NCI-H1436 treated with DMSO at 0.1 percent for 48 hours (cell line): ENCODE measurements at places on chromosomes 4 and X.

GRCh38 chr4:76017056-76017686 lies 6.1 kb downstream of the CXCL10 start:
- no peak for DNase-seq

- no peak for DNase-seq
Measured at GRCh38 chr4:51836549-51836948, 6.4 kb upstream of the DCUN1D4 start.

GRCh38 chr4:139331185-139331584 lies 28.9 kb upstream of the NDUFC1 start:
- DNase-seq: no peak

GRCh38 chr4:102387552-102388150 lies 42.4 kb upstream of the SLC39A8 start:
- DNase-seq: no peak

DNA sequence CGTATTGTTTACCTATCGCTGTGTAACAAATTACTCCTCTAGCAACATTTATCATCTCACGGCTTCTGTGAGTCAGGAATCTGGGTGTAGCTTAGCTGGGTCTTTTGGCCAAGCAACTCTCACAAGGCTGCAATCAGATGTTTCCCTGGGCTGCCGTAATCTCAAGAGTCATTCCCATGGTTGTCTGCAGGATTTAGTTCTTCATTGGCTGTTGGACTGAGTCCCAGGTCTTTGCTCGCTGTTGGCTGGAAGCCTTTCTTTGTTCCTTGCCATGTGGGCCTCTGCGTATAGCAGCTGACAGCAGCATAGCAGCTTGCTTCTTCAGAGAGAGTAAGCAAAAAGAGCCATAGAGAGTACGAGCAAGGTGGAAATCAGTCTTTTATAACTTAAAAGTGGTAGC lies 16.8 kb downstream of the POLR2B start:
- no peak for DNase-seq

- DNase-seq: no peak
Measured at GRCh38 chrX:134883137-134883700, 107.6 kb upstream of the SMIM10 start.

GRCh38 chr4:85995361-85995760 lies 364.5 kb downstream of the MAPK10 start:
- no peak for DNase-seq

GRCh38 chr4:98232202-98232601 lies 29.0 kb upstream of the RAP1GDS1 start:
- DNase-seq: no peak

GRCh38 chrX:108516184-108516583 lies 76.5 kb downstream of the COL4A5 start:
- DNase-seq: no peak

- peak; percentile 6 for DNase-seq
Measured at GRCh38 chr4:114479595-114479994, 119.0 kb upstream of the UGT8 start.

DNA sequence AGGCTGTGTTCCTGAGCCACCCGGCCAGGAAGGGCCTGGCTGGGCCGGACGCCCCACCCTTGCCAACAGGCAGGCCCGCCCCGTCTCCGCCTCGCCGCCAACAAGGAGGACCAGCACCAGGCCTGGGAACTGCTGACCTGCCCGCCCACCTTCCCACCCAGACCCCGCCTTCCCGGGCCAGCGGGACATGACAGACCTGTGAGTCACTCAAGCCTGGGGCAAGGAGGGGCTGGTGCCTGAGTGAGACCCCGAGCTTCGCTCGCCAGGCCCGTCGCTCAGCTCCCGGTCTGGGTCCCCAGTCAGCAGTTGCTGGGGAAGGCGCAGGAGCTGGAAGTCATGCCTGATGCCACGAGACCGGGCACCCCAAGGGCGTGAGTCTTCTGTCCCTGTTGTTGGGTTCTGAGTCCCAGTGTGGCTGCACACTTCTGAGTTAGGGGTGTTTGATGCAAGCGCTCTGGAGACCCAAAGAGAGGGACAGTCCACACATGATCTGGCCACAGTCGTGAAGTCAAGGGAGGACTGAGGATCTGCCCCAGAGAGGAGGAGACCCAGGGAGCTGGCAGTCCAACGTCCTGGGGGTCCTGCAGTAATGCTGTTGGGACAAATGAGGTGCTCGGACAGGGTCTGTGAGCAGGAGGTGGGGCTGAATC lies at the start of gene DNASE1L1:
Gene DNASE1L1, minus strand, starts transcription at position 33 of the 650 bp plus-strand sequence. CDS start 3,686 bp downstream, outside the sequence.
- no peak for DNase-seq

- no peak for DNase-seq
Measured at GRCh38 chr4:13483768-13484121, 395 bp downstream of the RAB28 start.

DNA sequence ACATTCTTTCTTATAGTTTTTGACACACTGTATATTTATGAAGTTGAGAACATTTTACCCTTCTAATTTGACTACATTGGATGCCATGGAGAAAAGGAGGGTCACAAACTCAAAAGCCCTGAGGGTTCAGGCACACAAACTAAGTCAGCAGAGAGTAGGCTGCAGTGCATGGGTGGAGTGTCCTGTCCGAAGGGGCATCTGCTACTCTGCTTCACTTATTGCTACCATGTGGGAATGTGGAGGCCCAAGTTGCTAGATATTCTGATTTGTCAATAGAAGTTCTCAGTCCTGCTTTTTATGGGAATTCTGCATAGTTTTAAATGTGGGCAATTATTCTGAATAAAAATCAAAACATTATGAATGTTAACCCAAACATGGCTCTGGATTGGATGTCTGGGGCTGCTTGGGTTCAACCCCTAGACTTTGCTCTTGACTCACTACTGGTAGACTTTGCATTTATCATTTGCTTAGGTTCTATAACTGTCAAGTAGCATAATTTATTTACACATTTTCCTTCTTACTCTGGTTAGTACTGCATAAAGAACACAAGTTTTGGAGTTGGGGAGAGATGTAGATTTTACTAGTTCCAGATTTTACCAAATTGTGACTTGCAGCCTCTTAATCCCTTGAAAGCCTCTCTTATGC lies 255.1 kb downstream of the SPRY1 start:
- no peak for DNase-seq

DNA sequence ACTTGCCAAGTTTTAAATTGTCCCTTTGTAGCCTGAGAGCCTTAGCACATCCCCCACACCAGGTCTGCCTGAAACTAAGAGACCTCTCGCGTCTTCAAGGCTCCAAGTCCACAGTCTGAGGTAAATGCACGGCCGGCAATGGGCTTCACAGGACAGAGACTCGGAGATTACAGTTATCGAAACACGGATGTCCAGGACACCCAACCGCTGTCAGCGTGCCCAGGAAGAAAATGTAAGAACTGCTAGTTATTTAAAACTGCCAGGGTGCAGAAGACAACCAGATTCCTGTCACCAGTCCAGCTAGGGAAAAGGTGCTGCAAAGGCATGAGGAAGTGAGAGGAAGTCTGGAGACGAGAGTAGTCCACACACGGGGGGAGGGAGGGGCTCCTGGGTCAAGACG lies 28.9 kb downstream of the ZNF827 start:
- no peak for DNase-seq

DNA sequence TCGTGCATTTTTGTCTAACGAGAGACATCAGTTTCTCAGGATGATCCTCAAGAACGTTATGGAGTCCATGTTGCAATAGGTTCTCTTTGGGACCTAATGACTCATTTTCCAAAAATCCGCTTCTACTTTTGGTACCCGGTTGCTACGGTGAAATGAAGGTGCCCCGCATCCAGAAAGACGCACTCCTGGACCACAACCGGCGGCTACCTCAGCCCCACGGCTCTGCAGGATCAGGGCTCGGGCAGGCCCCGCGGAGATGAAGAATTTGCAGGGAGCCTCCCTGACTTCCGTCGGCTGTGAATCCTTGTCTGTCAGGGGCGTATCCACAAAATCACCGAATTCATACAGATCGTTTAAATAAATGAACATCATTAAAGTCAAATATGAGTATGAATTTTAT lies 15.6 kb downstream of the GTPBP6 start:
- DNase-seq: no peak

DNA sequence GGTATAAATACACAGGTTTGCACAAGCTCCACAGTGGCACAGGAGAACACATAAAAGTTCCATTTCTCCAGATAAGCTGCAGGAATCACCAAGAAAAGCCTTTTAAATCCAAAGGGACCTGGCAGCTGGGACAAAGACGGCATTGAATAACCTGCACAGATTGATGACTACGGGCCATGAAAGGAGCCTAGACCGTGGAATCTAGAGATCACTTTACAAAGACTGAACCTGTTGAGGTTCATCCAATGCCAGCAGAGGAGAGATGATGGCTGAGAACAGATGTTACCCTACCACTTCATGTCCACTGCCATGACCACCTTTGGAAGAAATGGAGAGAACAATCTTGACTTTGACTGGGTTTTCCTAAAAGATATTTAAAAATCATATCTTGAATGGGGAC lies 88.7 kb downstream of the PRSS12 start:
- DNase-seq: no peak

GRCh38 chr4:187065396-187065795 lies 341.7 kb upstream of the FAT1 start:
- DNase-seq: no peak

DNA sequence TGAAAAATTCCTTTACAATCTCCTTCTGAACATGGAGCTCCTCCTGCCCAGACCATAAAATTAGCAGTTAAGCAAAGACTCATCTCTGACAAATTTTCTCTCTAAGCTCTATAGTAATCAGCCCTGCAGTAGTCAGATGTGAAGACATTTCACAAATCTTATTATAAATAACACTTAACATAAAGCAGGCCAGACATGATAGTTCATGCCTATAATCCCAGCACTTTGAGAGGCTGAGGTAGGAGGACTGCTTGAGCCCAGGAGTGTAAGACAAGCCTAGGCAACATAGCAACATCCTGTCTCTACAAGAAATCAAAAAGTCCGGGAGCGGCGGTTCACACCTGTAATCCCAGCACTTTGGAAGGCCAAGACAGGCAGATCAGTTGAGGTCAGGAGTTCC lies 29.9 kb downstream of the TRMT2B start:
- no peak for DNase-seq

DNA sequence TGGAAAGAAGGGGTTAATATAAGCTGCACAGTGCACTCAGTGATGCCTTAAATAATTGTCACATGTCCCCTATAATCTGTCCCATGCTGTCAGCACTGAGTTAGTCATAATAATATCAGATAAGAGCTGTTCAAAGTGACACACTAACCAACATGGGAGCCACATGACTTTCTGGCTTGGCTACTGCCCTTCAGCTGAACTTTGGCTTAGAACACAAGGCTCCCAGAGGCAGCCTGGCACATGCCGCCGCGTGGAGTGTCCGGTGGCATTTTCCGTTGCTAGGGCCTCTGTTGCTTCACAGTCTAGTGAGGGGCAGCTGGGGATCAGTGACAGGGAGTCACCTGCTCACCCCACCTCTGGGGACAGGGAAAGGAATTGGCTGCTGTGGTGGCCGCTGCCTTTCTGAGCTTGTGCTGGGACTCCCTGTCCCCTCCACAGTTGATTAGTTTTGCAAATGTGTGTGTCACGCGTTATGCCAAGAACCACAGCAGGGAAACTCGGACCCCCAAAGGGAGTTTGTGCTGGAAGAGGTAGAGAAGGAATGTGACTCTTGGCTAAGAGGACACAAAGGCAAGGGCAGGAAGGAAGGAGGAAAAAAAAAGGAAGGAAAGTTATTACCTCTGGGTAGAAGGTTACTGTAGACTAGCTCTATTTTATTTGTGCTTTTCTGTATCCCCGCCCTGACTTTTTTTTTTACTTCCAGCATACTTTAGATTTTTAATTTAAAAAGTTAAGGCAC lies 41.1 kb upstream of the PPARGC1A start:
- no peak for DNase-seq

- DNase-seq: no peak
Measured at GRCh38 chrX:66012094-66012534, 27.8 kb downstream of the VSIG4 start.

GRCh38 chr4:10117359-10118047 lies 904 bp upstream of the WDR1 start:
- no peak for DNase-seq

GRCh38 chr4:118307643-118308042 lies 45.2 kb downstream of the PRSS12 start:
- no peak for DNase-seq
